Esophagus squamous epithelium (tissue), 5 donors: ENCODE measurements at places on chromosomes 12 and 14.

GRCh38 chr12:109558374-109559199, 14.7 kb downstream of the MMAB start:
- DNase-seq, result no peak

DNA sequence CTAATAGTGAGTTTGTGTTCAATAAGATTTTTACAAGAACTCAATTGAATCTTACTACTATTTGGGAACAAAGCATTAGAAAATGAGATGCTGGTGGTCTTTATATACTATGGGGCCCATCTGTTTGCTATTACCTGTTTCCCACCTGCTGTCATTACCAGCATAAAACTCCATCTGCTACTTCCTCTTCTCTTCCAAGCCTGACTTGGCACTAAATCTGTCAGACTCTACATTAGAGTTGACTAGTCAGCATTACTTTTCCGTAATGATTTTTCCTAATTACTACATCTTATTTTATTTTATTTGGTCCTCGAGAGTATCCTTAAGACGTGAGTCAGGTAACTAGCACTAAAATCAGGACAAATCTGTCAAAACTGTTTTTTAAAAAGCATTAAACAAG, 68.1 kb upstream of the KRR1 start:
- DNase-seq, result no peak

- no peak for DNase-seq
These were observed 76.9 kb downstream of the RPS6KA5 start for GRCh38 chr14:90983560-90983959.

GRCh38 chr14:53032838-53033390, 82.1 kb upstream of the FERMT2 start:
- DNase-seq, result no peak

DNA sequence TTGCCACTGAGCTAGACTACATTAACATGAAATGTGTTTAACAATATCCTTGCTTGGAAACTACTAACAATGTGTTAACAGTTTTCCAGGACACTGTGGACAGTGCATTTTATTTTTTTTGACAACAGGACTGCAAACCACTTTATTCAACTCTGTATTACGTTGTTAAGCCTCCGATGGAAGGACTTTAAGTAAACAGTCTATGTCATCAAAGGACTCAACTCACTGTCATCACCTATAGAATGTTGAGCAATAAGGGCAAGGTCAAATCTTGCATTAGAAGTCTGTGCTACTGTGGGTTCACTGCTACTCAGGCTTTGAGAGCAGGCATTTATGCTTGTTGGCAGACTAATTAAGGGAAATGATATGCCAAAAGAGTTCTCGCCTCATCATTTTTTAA, 483.7 kb downstream of the FLRT2 start:
- DNase-seq, result no peak

- DNase-seq, result no peak
These were observed 47.6 kb upstream of the RBM19 start for GRCh38 chr12:114013575-114014345.

- DNase-seq, result no peak
These were observed 9.4 kb downstream of the WASHC3 start for GRCh38 chr12:102052192-102053061.

GRCh38 chr14:24366721-24367513, 1.1 kb upstream of the NFATC4 start:
- DNase-seq, result peak; percentile 30

- no peak for DNase-seq
These were observed 172.2 kb upstream of the DDHD1 start for GRCh38 chr14:53325176-53325806.

GRCh38 chr12:93025145-93026103, 96.3 kb upstream of the EEA1 start:
- no peak for DNase-seq

DNA sequence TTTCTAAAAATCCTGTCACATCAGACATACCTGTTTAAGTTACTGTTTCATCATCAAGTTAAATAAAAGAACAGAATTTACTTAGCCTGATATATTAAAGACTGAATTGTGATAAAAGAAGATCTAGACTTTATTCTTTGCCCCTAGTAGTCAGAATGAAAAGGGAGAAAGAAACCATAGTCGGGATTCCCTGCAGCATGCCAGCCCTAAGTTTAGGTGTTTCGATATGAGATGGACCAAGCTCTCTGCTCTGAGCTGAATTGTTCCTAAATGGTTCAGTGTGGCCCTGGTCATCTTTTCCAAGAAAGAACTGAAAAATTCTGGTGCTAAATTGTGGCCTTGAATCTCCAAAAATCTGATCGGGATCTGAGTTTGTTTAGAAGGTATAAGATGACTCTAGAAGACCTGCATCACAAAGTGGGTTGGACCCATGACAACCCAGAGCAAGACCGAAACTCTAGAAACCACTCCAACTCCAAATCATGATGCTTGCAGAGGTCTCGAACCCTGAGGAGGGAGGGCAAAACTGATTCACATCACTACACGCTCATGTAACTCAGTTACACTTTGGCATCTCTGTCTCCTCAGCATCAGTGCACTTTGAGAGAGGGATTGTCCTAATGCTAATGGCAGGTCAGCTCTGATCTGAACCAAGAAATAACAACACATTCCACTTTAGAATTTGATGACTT, 15.7 kb downstream of the PTGER2 start:
- no peak for DNase-seq

DNA sequence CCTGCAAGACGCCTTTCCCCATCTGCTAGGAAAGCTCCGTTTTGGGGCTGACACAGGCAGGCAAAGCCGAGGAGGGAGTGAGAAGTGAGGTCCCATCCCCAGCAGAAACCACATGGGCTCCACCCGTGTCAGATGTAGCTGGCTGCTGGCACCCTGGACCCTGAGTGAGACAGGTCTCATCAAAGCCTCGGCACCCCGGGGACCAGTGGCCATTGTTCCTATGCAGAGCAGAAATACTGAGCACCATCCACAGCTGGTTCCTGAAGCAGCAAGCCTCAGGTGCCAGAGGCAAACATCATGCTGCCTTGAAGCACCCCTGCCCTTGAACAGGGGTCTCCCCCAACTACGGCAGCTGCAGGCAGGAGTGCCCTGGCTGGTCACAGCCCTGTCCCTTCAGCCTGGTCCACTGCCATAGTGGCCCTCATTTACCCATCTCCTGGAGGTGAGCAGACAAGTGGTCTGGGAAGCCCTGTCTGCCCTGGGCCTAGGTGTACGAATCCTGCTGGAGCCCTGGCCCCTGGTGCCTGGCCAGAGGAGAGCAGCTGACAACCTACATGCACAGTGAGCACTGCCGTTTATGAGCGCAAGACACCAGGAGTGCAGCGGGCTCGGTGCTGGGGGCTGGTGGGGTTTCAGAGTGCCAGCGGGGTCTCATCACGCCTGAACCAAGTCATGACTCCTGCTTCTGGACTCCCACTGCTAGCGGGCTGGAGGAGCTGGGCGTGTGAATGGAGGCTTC, 289.8 kb upstream of the RTL1 start:
- no peak for DNase-seq

GRCh38 chr14:67746927-67747326, 45.2 kb downstream of the RDH12 start:
- no peak for DNase-seq

DNA sequence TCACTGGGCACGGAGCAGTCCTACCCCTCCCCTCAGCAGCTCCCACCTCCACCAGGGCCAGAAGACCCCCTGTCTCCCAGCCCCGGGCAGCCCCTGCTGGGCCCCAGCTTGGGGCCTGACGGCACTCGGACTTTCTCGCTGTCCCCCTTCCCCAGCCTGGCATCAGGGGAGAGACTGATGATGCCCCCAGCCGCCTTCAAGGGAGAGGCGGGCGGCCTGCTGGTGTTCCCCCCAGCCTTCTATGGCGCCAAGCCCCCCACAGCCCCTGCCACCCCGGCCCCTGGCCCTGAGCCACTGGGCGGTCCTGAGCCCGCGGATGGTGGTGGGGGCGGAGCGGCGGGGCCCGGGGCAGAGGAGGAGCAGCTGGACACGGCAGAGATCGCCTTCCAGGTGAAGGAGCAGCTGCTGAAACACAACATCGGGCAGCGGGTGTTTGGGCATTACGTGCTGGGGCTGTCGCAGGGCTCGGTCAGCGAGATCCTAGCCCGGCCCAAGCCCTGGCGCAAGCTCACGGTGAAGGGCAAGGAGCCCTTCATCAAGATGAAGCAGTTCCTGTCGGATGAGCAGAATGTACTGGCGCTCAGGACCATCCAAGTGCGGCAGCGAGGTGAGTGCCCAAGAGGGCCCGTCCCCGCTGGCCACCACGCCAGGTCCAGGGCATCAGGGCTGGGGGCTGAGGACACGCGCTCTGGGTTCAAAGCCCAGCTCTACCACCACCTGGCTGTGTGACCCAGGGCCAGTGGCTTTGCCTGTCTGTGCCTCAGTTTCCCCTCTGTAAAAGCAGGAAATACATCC, 58.6 kb downstream of the PHETA1 start:
- DNase-seq, result no peak

GRCh38 chr14:69077841-69078240, 75.1 kb downstream of the DCAF5 start:
- no peak for DNase-seq

GRCh38 chr12:802242-803120, 50.1 kb downstream of the WNK1 start:
- no peak for DNase-seq

GRCh38 chr14:96250485-96250884, 5.5 kb upstream of the BDKRB1 start:
- no peak for DNase-seq

GRCh38 chr12:7354529-7354928, 50.7 kb downstream of the ACSM4 start:
- DNase-seq, result no peak

DNA sequence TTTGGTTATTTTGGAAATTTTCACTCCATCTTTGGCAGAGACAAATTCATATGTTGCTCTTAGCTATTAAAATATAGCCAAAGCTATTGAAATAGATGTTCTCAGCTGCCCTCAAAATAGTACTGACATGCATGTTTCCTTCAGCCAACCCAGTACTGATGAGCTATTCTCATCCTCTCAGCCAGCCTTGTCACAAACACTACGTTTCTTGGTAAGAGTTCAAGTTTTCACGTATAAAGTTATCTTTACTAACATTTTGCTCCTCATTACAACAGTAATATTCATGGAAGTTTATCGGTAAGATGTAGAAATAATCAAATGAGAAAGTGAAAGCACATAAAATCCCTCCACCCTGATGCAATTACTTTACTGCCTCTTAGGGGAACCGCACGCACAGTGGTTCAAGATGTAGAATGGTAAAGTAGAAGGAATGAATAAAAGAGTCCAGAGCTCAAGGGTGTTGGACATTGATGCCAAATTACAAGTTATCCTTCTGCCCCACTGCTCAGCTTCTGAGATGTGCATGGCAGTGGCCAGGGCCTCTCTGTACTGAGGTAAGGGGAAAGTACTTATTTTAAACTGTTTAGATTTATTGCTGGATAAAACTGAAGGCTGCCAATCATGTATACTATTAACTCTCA, 20.7 kb downstream of the GCH1 start:
- no peak for DNase-seq

DNA sequence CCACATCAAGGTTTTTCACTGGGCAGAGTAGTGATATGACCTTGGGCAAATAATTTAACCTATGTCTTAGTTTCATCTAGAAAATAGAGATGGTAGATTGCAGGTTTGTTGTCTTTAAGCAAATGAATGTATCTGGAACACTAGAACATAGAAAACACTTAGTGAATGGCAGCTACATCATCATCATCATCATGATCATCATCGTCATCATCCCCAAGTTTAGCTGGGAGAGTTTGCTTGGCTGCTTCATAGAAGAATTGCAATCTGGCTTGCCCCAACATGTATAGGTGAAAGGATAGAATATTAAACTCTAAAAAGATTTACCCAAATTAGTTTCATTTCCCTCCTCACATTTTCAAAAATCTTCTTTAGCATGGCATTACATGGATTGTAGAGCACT, 91.3 kb upstream of the TMEM260 start:
- no peak for DNase-seq

GRCh38 chr12:57046086-57046791, 3.7 kb downstream of the MYO1A start:
- no peak for DNase-seq

DNA sequence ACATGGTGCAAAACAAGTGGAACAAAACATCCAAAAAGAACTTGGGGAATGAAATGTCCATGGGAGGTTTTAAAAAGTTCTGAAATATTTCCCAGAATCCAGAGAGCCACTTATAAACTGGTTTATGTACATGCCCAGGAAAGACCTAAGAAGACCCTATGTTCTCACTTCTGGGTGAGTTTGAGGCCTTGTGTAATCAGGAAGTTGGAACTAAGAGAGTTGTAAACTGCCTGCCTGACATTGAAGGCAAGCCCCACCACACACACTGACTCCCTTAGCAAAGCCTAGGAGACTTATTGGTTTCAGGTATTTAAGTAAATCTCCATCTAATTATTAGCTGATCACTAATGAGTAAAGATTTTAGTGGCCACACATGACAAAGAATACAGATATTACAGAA, 142.5 kb downstream of the LRIG3 start:
- no peak for DNase-seq

GRCh38 chr14:69629225-69630127, 18.1 kb downstream of the SUSD6 start:
- no peak for DNase-seq

GRCh38 chr12:83214185-83214584, 527.5 kb downstream of the TMTC2 start:
- no peak for DNase-seq

GRCh38 chr14:67763158-67763822, 53.1 kb downstream of the ZFYVE26 start:
- DNase-seq, result no peak

DNA sequence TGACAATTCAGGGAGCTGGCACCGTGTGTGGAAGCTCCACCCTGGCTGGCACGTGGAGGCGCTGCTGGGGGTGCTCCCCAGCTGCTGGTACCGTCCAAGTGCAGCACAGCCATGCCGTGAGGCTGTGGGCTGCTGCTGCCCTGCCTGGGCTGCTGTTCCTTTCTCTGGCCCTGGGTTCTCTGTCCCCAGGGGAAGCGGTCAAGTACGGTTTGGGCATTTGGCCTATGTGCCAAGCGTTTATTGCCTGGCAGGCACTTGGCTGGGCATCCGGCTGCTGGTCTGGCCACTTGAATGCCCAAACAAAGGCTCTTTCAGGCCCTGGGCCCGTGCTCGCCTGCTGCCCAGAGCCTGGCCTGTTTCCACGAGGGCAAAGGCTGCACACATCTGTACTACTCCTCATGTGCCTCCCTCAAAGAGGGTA, 39.6 kb downstream of the RHOF start:
- DNase-seq, result no peak

DNA sequence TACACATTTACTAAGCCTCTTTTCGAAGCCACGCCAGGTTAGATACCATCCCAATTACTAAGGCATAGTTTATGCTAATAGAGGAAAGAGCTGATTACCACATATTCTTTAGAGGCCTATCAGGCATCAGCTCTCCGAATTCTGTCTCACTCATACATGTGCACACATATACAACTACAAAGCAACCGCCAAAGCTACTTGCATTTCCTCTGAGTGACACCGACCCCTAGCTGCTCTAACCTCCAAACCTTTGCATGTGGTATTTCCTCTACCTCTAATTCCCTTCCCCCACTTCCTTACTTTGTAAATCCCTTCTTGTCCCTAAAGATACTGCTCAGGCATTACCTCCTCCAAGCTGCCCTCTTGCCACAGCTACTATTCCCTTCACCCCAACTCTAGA, 107.2 kb downstream of the DUSP6 start:
- no peak for DNase-seq

GRCh38 chr14:54890788-54891187, 11.8 kb downstream of the GCH1 start:
- no peak for DNase-seq

- DNase-seq, result no peak
These were observed 165.9 kb upstream of the TMEM260 start for GRCh38 chr14:56413721-56414120.

GRCh38 chr12:58914457-58914856, 5.8 kb downstream of the LRIG3 start:
- DNase-seq, result no peak
